ENCODE measurements at places on chromosomes 7 and 10.

- no peak for DNase-seq
Observed at GRCh38 chr10:58868736-58869435, 307.6 kb upstream of the PHYHIPL start.

DNA sequence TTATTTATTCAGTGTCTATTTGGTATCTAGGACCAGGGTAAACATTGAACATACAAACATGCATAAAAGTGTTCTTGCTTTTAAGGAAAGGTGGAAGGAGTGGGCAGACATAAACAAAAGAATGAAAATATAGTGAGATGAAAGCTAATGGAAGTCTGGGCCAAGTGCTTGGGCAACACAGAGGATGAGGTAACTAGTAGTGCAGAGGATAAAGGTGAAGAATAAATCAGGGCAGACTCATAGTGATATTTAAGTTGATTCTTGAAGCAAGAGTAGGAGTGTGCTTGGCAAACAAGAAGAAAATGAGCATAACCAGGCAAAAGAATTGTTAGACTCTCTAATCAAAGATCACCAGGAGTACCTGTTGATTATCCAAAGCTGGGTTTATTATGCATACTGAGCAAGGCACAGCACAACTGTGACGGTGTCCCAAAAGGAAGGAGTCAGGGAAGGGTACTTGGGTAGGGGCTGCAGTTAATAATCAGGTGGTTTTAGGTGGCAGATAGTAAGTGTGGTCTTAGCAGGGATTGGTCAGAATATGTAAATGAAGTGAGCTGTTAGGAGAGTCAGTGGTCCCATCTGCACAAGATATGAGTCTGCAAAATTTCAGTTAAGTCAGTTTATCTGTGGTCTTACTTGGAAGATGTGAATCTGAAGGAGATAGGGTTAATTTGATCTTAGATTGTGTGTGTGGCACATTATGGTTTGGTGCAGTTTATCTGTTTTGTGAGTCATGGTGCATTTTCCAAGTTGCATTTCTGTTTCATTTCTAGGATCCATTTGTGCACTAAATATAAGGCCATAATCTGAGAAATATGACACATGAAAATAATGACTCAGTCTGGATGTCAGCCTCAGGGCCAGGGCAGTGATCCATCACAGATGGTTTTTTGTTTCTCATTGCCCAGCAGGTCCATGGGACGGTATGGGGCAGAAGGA lies 30.6 kb upstream of the TAX1BP1 start:
- DNase-seq: no peak

- no peak for DNase-seq
Observed at GRCh38 chr7:42234736-42235135, 2.3 kb downstream of the GLI3 start.

DNA sequence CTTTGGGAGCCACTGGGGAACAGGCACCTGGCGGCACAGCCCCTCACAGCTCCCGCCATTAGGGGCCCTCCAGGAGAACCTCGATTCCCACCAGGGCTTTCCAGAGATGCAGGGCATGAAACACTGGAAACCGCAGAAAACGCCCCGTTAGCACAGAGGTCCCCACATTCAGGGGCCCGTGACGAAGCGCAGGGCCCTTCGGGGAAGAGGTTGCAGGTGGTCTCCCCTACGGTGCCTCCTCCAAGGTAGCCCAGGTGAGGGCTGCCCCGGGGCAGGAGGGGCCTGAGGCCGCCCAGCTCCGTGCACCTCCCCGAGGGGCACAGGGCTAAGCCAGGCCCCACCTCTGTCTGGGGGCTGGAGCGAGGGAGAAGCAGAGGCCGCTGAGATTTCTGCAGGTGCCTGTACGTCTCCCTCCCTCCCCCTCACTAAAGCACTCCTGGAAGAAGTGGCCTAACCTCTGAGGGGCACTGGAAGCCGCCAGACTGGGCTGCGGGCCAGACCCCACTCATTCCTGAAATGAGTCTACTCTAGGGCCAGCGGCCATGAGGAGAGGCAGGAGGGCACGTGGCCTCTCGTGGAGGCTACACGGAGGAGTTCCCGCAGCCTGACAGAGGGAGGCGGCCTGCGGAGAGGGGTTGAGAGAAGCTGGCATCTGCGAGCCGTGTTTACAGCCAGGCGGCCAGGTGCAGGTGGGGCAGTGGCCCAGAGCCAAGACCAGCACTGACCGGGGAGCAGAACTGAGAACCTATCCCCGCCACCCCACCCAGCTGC lies 6.9 kb downstream of the PDGFA start:
- no peak for DNase-seq

GRCh38 chr7:28157076-28157745 lies 23.4 kb downstream of the JAZF1 start:
- no peak for DNase-seq

DNA sequence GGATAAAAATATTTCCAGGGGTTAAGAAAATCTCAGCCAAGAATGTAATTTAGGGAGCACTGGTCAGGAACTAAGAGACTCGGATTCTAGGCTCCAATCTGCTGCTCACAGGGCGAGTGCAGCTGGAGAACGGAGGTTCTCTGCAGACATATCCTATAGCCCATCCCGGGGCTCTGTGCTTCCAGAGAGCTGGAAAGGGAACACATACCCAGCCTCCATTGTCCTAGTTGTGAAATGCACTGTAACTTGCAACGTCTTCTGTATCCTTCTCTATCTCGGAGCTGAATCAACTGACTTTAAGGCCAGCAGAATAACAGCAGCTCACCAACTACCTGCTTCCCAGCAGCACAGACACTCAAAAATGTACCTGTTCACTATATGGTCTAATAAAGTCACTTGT lies 351.1 kb upstream of the MYO3A start:
- DNase-seq: no peak

DNA sequence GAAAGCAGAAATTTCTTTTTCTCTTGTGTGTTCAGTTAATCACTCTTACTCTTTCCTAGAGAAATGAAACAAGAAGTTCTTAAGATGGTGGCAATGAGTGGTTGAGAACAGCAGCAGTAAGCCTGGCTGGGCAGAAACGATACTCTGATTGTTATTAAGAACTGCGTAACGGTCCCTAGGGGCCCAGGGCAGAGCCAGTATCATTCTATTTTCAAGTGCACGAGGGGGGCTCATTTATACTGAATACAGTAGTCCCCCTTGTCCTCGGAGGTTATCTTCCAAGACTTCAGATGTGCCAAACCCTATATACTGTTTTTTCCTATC lies 64.9 kb downstream of the EEPD1 start:
- no peak for DNase-seq

DNA sequence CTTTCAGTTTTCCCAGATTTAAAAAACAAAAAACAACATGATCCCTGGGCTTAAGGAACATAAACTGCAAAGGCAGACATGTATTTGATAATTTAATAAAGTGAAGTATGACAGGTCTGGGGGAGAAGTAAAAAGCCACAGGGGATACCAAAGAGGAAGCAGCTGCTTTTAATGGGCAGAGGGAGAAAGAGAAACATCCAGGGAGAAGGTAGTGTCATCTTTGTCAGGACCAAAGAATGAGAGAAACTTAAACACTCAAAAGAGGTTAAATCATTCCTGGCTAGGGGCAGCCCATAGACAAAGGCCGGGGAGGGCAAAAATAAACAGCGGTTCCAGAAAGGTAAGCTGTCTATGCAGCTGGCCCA lies 94.5 kb downstream of the GRB10 start:
- DNase-seq: no peak

- DNase-seq: no peak
Observed at GRCh38 chr10:125878957-125879835, 1.9 kb downstream of the DHX32 start.

DNA sequence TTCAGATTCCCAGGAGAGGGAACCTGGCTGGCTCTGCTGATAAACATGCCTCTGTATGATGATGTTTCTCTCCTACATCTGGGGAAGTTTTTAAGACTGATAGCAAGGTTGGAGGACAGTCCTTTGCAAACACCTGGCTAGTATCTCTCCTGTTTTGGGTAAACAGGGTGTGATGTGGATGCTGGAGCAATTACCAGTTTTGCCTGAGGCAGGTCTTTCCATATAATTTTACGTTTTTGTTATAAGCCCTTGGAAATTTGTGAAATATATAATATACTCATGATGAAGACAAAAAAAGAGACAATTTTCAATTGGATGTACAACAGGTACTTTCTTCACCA lies 138.6 kb downstream of the ADAM22 start:
- DNase-seq: no peak

- DNase-seq: peak; percentile 48
Observed at GRCh38 chr10:44865289-44865671, 45.9 kb upstream of the TMEM72 start.

- no peak for DNase-seq
Observed at GRCh38 chr7:4675771-4676367, 6.2 kb upstream of the FOXK1 start.

GRCh38 chr7:66877577-66878300 lies 43.3 kb upstream of the TMEM248 start:
- DNase-seq: no peak

DNA sequence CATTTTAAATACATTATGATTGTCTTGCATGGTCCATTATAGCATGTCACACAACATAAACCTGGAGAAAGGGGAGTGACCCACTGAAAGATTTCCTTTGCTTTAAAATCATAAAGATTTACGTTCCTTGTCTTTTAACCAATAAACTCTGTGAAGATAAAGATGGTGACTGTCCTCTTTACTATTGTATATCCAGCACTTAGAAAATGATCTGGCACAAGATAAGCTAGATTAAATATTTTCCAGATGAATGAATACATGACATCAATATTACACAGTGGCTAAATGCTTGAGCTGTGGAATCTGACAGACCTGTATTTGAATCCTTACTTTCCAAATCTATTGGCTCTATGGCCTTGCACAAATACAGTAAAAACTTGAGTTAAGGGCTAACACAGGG lies 938.4 kb downstream of the SORCS1 start:
- DNase-seq: no peak

GRCh38 chr10:84608126-84608525 lies 279.7 kb downstream of the CCSER2 start:
- DNase-seq: no peak

GRCh38 chr7:26668821-26669220 lies 195.6 kb downstream of the SKAP2 start:
- DNase-seq: no peak

DNA sequence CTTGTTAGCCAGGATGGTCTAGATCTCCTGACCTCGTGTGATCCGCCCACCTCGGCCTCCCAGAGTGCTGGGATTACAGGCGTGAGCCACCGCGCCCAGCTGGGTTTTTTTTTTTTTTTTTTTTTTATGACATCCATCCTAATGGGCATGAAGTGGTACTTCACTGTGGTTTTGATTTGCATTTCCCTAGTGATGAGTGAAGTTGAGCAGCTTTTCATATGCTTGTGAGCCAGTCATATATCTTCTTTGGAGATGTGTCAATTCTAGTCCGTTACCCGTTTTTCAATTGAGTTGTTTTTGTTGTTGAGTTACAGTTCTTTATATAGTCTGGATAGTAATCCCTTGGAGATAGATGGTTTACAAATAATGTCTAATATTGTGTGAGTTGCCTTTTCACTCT lies 127.7 kb downstream of the SMURF1 start:
- no peak for DNase-seq

DNA sequence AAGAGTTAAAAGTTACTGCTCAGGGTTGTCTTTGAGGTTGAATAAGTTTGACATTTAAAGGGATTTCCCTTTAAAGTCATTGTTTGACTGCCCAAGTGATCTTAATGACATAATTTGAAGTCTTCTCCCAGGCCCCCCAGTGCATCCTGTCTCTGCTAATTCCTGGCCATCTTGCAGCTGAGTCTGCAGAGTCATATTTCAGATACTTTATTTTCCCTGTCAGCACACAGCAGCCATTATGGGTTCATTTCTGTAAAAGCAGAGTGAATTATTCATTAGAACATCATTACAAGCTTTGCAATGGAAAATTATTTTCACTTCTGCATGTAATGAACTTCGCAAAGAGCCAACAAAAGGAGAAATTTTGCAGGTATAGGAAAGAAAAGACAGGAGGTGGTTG lies 536.6 kb downstream of the GALNT17 start:
- no peak for DNase-seq

DNA sequence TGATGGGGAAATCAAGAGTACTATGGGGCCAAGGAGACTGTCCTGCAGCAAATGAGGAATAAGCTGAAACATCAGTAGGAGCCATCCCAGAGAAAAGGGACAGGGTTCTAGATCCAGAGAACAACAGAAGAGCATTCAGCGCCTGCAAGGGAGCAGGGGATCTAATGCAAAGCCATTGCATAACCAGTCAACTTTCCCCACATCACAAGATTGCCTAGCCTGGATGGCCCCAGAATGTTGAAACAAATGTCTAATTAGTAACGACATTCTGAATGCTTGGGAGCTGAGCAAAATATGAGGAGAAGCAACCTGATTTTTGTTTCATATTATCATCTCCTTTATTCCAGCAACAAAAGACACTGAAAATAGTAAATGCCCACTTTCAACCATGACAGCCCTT lies 2.7 kb upstream of the MPP7 start:
- DNase-seq: no peak

- peak; percentile 25 for DNase-seq
Observed at GRCh38 chr10:13440185-13441061, 88.4 kb downstream of the BEND7 start.

DNA sequence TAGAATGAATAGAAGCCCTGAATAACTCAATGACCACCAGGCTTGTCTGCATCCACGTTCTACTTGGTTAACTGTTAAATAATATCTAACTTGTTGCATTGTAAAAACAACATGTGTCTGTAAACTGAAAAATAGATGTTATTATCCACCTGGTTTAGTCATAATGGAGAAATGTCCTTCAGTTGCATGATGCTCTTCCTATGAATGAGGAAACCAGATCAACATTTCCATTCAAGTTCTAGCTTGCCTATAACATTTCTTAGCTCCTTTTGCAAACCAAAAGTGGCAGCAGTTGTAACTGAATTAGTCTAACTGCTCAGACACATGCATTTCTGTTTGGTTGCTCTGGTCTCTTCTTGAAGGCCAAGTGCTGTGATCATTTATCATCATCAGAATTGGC lies 62.9 kb upstream of the BET1 start:
- DNase-seq: no peak

- DNase-seq: no peak
Observed at GRCh38 chr7:80588591-80588990, 49.9 kb upstream of the CD36 start.

GRCh38 chr10:104333032-104333727 lies 5.1 kb downstream of the ITPRIP start:
- DNase-seq: no peak

DNA sequence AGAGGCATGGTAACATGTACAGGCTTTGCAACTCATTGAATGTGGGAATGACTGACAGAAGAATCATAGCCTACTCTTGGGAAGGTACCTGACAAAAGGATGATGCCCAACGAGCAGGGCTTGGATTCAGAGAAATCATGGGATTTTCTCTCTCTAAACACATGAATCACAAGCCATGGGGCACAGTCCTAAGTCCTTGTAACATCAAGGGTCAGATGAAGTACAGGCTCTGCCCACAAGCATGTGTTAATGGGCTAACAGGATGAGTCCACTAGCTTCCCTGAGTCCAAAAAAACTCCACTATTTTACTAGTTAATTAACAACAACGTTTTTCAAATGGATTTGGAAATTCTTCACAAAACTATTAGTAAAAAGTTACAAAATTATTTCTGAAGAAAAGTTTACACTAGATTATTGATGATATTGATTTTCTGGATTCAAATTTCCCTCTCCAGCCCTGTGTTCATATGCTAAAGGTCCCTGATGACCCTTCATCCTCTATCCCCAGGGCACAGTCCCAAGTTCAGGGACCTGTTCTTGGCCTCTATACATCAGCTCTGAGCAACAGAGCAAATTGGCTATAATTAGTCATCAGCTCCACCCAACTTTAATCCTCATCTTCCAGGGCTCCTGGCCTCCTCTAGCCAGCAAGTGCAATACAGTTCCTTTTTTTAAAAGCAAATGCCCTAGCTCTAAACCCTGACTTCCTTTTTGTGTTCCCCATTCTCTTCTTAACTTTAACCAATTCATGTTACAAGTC lies 99.8 kb downstream of the GSAP start:
- DNase-seq: no peak

- peak; percentile 16 for DNase-seq
Observed at GRCh38 chr7:81594767-81595166, 175.1 kb downstream of the HGF start.

Data from left ventricle myocardium inferior (tissue), 1 donor.